Mesendoderm (in vitro differentiated cells): ENCODE measurements at places on chromosomes 13 and 19.

GRCh38 chr13:32751340-32751739 is 165.1 kb downstream of the PDS5B start:
- no peak for DNase-seq

DNA sequence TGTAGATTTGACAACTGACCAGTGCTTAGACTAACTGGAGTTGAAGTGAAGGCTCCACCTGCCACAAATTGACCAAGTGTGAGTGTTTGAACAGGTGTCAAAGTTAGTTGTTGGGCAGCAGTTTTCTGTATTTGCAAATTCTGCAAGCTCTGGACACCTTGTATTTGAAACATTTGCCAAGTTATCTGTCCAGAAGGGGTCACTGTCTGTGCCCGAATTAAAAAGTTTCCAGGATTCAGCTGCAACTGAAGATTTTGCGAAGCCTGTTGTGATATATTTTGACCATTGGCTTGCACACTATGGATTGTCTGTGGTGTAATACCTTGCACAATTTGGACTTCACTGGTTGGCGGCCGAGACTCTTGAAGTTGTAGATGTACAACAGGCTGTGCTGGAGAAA is 1690.7 kb downstream of the SLITRK5 start:
- DNase-seq = no peak

DNA sequence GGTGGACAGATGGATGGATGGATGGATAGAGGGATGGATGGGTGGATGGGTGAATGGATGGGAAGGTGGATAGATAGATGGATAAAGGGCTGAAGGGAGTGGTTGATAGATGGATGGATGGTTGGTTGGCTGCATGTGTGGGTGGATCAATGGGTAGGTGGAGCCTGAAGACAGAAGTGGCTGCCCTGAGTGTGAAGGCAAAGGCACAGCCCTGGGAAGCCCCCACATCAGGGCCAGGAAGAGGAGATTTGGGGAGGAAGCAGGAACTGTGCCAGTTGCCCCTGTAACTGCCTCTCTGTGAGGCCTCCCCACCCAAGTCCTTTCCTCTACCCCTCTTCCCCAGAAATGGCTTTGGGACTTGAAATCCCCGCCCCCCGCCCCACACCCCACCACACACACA is 43.4 kb upstream of the NFIC start:
- DNase-seq = no peak

GRCh38 chr13:77176350-77176749 is 149.4 kb upstream of the FBXL3 start:
- no peak for DNase-seq

DNA sequence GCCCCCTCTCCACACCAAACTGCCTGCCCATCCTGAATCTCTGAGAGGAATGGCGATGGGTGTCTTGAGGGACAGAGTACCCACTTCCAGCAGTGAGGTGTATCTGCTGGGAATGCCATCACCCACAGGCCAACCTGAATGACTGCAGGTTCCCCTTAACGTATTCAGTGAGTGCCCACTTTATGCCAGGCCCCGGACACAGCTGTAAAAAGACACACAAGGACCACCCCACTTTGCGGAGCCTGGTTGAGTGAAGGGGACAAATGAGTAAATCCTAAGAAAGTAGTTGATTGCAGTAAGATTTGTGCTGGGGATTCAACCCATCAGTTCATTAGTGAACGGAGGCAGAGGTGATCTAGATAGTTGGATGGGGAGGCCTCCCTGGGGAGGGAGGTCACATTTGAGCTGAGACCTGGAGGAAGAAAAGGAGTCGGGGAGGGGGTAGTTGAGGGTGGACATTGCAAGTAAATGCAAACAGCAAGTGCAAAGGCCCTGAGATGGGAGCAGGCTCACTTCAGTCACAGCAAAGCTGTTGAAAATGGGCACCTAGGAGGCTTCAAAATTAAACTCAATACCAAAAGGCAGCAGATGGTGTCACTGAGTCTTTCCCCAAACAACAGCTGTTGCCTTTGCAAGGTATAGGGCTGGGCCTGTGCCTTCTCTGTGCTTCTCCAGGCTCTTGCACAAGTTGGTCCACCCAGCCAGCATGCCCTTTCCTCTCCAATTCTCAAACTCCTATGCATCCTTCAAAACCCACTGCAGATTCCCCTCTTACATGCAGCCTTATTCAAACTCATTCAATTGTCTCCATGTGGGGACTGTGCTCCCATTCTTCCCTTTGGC is 4.3 kb downstream of the GDF15 start:
- DNase-seq = no peak

DNA sequence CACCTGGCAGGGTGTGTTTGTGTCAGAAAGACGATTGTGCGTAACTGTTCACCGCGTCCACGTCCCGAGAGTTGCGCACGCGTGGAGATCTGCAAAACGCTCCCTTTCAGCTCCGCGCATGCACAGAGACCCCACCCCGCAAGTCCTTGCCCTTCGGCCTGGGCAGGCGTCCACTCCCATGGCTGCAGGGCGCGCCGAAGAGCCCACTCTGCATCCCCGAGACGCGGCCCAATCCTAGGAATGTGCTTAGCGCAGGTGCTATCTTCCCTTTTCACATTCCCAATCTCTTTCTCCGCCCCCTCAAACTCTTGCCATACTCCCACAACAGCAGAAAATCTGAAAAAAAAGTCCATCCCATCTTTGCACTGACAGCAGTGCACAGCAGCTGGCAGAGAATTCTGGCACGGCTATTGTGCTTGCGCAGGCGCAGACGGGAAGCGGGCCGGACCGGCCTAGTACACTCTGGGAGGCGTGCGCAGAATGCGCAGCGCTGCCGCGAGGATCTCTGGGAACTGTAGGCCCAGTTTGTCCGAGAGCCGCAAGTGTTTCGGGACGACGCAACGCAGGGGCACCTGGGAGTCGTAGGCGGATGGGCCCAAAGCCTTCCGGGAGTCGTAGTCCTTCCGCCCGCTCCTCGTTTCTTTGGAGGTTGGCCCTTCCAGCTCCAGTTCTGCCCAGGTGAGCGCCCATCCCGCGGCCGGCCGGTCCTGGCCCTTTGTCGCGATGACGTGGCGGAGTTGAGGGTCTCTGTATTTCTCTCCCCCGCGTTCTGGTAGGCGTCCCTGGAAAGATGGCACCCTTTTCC is 23.1 kb downstream of the ZNF175 start:
- DNase-seq = peak; percentile 98

GRCh38 chr13:113258321-113259054 is 38.6 kb upstream of the LAMP1 start:
- DNase-seq = no peak

DNA sequence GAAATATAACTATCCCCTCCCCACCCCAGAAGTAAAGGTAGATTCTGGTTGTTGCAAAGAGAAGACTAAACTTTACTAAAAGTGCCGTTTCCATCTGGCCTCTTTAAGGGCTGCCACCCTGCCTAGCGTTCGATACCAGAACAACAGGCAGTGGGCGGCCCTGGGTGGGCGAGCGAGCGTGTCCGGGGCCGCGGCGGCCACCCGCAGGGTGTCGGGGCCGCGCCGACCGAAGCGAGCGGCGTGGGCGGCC is 2.6 kb downstream of the FGF9 start:
- DNase-seq = no peak

GRCh38 chr13:98454389-98454881 is 122.5 kb downstream of the STK24 start:
- DNase-seq = no peak

GRCh38 chr19:16199275-16199932 is 1.7 kb downstream of the AP1M1 start:
- no peak for DNase-seq

DNA sequence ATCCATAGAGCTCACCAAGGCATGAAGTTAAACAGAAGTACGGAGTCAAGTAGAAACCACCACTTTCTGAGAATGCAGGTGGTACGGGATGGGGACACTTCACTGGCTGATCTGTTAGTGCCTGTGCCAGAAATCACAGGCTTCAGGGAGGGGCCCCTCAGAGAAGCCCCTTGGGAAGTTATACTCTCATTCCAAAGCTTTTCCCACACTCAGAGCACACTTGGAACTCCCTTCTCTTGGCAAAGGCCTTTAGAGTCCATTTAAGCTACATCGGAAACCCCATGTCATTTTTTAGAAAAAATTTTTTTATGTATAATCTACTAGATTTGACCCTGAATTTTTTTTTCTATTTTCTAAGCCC is 80.7 kb upstream of the WASF3 start:
- no peak for DNase-seq

DNA sequence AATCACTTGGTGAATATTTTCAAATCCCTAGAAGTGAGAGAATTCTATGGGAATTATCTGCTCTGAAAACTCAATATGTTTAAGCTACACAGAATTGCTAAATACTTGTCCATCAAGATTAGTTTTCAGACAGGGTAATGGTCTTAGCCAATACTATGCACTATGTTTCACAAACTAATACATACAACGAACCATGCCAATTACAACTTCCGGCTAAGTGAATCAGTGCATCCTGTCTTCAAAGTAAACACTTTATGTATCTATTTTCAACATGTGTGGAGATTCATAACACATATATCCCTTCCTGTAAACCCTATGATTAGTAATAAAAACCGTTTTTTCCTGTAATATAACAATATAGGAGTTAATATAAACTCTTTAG is 181.5 kb downstream of the POSTN start:
- DNase-seq = no peak

DNA sequence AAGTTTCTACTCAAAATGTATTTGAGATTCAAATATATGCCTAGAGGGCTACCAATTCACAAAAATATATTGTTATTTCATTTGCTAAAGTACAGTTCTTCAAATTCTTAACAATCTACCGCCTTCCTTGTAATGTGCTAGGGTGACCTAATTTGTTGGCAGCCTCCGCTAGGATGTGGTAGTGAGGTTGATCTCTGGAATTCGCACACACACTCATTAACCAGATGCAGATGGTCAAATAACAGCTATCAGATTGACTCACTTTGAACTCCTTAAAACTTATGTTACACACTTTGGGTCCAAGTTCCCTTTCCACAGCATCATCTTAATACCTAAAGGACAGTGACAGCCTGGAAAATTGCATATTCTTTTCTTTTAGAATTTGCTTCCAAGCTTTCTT is 367.3 kb downstream of the DCT start:
- DNase-seq = peak; percentile 52

GRCh38 chr19:33063356-33063752 is 1.3 kb downstream of the RHPN2 start:
- DNase-seq = no peak

- DNase-seq = no peak
Measured at GRCh38 chr19:5594521-5594950, 26.8 kb upstream of the TINCR start.

DNA sequence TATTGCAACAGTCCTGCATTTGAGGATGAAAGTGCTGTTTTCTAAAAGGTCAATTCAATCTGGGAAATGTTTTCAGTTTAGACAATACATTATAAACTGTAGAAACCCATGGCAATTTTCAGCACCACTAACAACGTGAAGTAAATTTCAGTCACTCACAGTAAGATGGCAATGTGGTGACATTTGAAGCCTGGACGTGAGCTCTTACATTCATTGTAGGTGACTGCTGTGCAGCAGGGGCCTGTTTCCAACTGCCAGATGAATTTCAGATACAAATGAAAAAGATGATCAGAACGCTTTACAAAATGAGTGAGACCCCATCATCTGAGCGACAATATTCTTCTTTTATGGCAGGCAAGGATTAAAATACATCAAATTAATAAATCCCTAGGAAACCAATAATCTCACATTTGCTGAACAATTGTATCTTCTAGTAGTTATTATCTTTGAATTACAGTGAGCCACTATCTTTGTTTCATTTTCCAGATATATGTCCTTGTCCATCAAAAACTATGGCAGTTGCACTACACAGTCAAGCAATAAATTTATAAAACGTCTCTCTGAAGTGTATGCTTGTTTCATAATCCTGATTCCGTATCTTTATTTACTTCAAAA is 1816.8 kb downstream of the OLFM4 start:
- peak; percentile 22 for DNase-seq

DNA sequence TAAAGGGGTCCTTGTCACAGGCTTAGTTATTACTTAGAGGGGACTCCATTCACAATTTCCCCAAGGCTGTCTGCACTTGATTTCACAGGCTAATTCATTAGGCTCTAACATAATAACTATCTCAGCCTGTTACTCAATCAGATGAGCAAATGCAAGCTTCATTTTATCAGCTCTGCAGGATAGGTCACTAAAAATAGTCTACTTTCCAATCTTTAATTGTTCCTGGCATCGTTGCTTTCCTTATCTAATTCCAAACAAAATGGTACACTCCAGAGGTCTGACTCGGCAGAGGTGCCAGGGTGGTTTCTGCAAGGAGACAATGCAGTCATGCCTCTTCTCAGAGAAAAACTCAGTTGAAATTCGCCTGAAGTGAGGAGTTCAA is 69.7 kb upstream of the SLC15A1 start:
- DNase-seq = no peak

- no peak for DNase-seq
Measured at GRCh38 chr19:33933931-33934330, 137.3 kb downstream of the KCTD15 start.

- DNase-seq = no peak
Measured at GRCh38 chr19:47494729-47495128, 10.7 kb upstream of the KPTN start.

- DNase-seq = no peak
Measured at GRCh38 chr13:26473571-26474230, 83.8 kb upstream of the WASF3 start.

- DNase-seq = no peak
Measured at GRCh38 chr13:99178636-99179035, 22.0 kb upstream of the UBAC2 start.

DNA sequence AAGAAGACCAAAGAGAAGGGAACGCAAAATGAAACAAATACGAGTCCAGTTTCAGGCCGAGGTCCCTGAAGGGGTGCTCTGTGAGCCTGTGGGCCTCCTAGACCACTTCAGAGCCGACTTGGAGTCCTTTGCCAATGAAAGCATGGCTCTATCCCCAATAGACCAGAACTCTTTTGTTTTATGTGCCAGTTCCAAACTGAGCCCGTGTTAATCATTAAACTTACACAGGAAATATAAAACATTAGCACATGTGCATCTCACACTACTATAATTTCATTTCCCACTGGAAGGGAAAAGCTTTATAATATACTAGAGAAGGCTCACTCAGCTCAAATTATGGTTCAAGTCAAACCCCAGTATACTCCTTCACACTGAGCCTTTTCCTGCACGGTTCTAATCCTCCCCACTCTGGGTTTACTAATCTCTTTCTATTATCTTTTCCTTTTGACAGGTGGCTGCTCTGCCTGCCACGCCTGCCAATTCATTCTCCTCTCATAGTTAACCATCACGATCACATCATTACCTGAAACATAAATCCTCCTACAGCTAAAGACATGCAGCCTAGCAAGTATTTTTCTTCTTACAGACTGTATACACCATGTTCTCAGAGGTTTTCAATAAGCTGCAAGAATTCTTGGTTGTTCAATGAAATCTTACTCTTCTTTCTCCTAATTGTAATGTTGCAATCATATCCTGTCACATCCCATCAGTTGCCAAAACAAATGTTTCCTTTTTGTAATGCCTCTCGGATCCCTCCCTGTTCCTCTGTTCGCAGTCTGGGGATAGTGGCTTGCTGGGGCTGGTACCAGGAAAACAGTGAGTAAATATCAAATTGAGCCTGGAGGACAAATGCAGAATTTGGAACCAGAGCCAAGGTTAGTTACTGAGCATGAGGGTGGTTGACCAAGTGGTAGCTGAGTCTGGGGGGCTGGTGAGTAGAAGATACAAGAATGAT is 18.8 kb upstream of the WASF3 start:
- no peak for DNase-seq
